Neural progenitor cell (in vitro differentiated cells): ENCODE measurements at places on chromosomes 1 and 21. TPM values are rescaled to one million over a fixed set of nuclear protein-coding genes. Genes with fewer than 3 reads are reported as not detected.

The VASH2 gene
- 5.2 and 10.7 TPM in 2 replicates for total RNA-seq

The AGBL4 gene
- total RNA-seq = 1.5 and 1.7 TPM in 2 replicates

The CELA3A gene
- total RNA-seq = not detected in 2 replicates

The DAB1 gene
- 5.9 and 14.6 TPM in 2 replicates for total RNA-seq

The SGIP1 gene
- total RNA-seq = 4.2 and 6.6 TPM in 2 replicates

The CHRM3 gene
- total RNA-seq = 2.4 and 4.5 TPM in 2 replicates

DNA sequence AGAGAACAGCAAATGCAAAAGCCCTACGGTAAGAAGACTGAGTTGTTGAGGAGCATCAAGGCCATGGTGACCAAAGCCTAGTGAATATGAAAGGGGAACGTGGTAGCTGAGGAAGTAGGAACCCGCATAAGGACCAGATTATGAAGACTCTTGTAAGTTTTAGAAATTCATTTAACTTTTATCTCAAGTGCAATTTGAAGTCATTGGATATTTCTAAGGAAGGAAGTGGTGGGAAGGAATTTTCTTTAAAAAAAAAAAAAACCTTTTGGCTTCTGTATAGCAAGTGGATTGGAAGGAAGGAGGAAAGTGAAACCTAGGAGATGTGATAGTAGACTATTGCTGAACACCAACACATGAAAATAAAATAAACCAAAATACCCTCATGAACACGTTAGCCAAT is 119.0 kb downstream of the TNFSF18 start:
- no peaks in the 10 kb centered on the region for H3K4me1 ChIP-seq
- no peak for DNase-seq
- H3K27me3 ChIP-seq = no peaks in the 10 kb centered on the region

- DNase-seq = no peak
- H3K36me3 ChIP-seq = no peaks in the 10 kb centered on the region
- no peaks in the 10 kb centered on the region for H3K27me3 ChIP-seq
- peaks cover 9% of the 10 kb centered on the region for H3K4me1 ChIP-seq
- no peak overlapping the region for H3K4me3 ChIP-seq
Measured at GRCh38 chr1:29647581-29647980, 411.3 kb downstream of the PTPRU start.

DNA sequence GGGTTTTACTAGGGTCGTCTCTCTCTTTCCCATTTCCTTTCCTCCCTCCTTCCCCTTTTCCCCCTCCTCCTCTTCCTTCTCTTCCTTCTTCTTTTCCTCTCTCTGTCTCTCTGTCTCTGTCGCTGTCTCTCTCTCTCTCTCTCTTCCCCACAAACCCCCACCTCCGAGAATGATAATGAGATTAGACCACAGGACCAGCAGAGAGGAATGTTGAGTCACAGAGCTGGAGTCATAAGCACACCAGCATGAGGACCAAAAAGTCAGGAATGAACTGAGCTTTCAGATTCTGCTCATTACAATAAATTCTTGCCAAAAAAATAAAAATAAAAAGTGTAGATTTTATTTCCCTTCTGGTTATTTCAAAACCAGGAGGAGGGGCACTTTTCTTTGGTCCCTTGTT is 377.4 kb downstream of the LTN1 start:
- DNase-seq = peak; percentile 5
- no peaks in the 10 kb centered on the region for H3K27me3 ChIP-seq
- no peak overlapping the region for H3K27ac ChIP-seq
- H3K4me1 ChIP-seq = peaks cover 9% of the 10 kb centered on the region
- no peak overlapping the region for H3K4me3 ChIP-seq

DNA sequence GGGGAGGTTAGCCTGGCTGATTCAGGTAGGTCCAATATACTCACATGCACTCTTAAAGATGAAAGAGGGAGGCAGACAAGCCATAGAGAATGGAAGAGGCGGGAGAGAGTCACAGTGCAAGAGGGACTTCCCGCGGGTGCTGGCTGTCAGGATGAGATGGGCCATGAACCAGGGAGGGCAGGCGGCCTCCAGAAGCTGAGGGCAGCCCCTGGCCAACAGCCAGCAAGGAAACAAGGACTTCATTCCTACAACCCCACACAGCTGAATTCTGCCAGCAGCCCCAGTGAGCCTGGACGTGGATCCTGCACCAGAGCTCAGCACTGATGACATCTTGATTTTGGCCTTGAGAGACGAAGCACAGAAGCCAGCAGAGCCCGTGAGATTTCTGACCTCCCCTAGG is 15.1 kb upstream of the B3GALT5 start:
- no peak overlapping the region for H3K27ac ChIP-seq
- H3K4me1 ChIP-seq = peaks cover 11% of the 10 kb centered on the region
- H3K36me3 ChIP-seq = no peaks in the 10 kb centered on the region
- H3K4me3 ChIP-seq = no peak overlapping the region
- DNase-seq = no peak

- H3K27ac ChIP-seq = no peak overlapping the region
- H3K4me1 ChIP-seq = peaks cover 46% of the 10 kb centered on the region
- H3K36me3 ChIP-seq = no peaks in the 10 kb centered on the region
- no peaks in the 10 kb centered on the region for H3K27me3 ChIP-seq
Measured at GRCh38 chr1:3350506-3351261, 103.8 kb upstream of the ARHGEF16 start.

GRCh38 chr1:152886085-152886484 is 8.0 kb downstream of the SMCP start:
- H3K4me1 ChIP-seq = no peaks in the 10 kb centered on the region
- no peak for DNase-seq
- no peak overlapping the region for H3K4me3 ChIP-seq
- H3K27ac ChIP-seq = no peak overlapping the region

- DNase-seq = no peak
- no peaks in the 10 kb centered on the region for H3K36me3 ChIP-seq
- no peaks in the 10 kb centered on the region for H3K27me3 ChIP-seq
- H3K27ac ChIP-seq = no peak overlapping the region
Measured at GRCh38 chr1:17276568-17276967, 27.7 kb downstream of the PADI3 start.

DNA sequence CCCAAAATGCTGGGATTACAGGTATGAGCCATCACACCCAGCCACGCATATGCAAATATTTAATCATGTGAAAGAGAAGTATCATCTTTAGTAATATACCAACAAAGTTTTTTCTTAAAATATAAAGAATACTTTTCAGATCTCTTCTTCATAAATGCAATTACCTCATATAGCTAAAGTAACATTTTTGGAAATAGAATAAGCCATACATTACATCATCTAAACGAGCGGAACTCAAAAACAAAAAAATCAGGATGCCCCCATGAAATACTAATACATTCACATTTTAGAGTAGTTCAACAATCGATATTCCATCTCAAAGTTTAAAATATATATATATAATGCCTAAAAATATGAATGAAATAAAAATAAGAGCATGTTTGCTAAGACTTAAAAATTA is 4.7 kb downstream of the NDC1 start:
- H3K36me3 ChIP-seq = no peaks in the 10 kb centered on the region
- H3K4me3 ChIP-seq = no peak overlapping the region
- H3K27me3 ChIP-seq = no peaks in the 10 kb centered on the region
- H3K27ac ChIP-seq = no peak overlapping the region
- DNase-seq = no peak

DNA sequence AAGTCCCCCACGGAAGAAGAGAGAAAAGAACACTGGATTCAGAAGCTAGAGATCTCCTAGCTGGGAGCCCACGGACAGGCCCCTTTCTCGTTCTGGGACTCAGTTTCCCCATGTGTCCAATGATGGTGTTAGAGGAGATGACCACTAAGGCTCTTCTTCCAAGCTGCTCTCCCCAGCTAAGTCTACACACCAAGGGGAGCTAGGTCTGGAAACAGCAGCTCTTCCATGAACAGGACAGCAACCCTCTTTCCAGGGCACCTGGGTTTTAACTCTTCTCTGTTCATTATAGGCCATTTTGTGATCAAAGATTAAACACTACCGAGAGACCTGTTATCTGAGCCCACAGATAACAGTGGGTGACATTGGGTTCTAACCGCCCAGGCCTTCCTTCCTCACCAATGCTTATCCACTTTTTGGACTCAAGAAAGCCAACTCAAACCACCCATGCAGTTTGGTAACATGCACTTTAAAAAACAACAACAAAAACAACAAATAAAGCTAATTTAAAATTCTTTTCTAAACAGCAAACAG is 85.9 kb downstream of the MRPL37 start:
- H3K36me3 ChIP-seq = no peaks in the 10 kb centered on the region
- H3K4me1 ChIP-seq = peaks cover 42% of the 10 kb centered on the region
- DNase-seq = no peak

GRCh38 chr1:156123356-156124196 is 9.1 kb downstream of the LMNA start:
- H3K4me3 ChIP-seq = no peak overlapping the region
- H3K27ac ChIP-seq = peak overlapping the region; percentile 64
- no peaks in the 10 kb centered on the region for H3K27me3 ChIP-seq
- H3K36me3 ChIP-seq = no peaks in the 10 kb centered on the region
- DNase-seq = peak; percentile 78

- no peak for DNase-seq
- H3K4me3 ChIP-seq = no peak overlapping the region
- H3K36me3 ChIP-seq = peaks cover 13% of the 10 kb centered on the region
- H3K27me3 ChIP-seq = no peaks in the 10 kb centered on the region
- no peak overlapping the region for H3K27ac ChIP-seq
Measured at GRCh38 chr1:11256299-11256698, 6.1 kb downstream of the MTOR start.

- no peak for DNase-seq
- peaks cover 6% of the 10 kb centered on the region for H3K4me1 ChIP-seq
- H3K27me3 ChIP-seq = no peaks in the 10 kb centered on the region
- no peak overlapping the region for H3K4me3 ChIP-seq
Measured at GRCh38 chr1:236865818-236866155, 70.7 kb downstream of the MTR start.

GRCh38 chr1:204277563-204278219 is 63.9 kb upstream of the GOLT1A start:
- H3K4me1 ChIP-seq = peaks cover 41% of the 10 kb centered on the region
- H3K27me3 ChIP-seq = no peaks in the 10 kb centered on the region
- no peak for DNase-seq
- no peaks in the 10 kb centered on the region for H3K36me3 ChIP-seq

DNA sequence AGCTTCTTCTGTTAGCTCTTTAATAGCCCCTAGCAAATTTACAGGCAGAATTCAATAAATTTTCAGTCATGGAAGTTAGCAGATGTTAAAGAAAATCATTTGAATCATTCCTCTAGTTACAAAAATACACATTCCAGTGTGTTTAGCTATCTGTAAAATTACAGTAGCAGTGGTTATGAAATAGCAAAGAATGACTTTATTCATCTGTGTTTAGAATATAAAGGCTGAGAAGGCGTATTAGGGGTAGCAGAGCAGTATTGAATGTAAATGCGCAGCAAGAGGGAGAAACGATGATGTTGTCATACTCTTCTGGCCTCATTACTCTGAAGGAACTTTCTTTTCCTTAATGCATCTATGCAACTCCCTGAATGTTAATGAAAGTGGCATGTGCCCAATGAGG is 106.2 kb upstream of the CYYR1 start:
- no peaks in the 10 kb centered on the region for H3K4me1 ChIP-seq
- H3K27me3 ChIP-seq = no peaks in the 10 kb centered on the region
- no peak overlapping the region for H3K27ac ChIP-seq
- H3K36me3 ChIP-seq = no peaks in the 10 kb centered on the region
- H3K4me3 ChIP-seq = no peak overlapping the region

DNA sequence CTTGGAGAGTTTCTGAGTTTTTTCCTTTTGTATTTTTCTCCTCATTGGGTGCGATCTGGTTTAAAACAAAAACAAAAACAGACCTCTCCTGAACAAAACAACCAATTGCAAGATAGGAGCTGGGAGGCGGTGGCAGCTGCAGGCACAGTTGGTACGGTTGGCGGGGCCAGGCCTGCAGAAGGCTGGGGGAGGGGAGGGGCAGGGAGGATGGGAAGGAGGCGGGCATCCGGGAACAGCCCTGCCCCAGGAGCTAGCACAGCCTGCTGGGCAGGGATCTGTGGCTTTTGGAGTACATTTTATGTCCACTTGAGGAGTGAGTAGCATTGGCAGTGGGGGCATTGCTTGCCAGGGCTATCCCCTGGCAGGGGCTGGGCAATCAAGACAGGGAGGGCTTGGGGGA is 5.2 kb downstream of the CAPN9 start:
- H3K27me3 ChIP-seq = no peaks in the 10 kb centered on the region
- H3K27ac ChIP-seq = no peak overlapping the region
- H3K4me1 ChIP-seq = peaks cover 18% of the 10 kb centered on the region
- DNase-seq = no peak

DNA sequence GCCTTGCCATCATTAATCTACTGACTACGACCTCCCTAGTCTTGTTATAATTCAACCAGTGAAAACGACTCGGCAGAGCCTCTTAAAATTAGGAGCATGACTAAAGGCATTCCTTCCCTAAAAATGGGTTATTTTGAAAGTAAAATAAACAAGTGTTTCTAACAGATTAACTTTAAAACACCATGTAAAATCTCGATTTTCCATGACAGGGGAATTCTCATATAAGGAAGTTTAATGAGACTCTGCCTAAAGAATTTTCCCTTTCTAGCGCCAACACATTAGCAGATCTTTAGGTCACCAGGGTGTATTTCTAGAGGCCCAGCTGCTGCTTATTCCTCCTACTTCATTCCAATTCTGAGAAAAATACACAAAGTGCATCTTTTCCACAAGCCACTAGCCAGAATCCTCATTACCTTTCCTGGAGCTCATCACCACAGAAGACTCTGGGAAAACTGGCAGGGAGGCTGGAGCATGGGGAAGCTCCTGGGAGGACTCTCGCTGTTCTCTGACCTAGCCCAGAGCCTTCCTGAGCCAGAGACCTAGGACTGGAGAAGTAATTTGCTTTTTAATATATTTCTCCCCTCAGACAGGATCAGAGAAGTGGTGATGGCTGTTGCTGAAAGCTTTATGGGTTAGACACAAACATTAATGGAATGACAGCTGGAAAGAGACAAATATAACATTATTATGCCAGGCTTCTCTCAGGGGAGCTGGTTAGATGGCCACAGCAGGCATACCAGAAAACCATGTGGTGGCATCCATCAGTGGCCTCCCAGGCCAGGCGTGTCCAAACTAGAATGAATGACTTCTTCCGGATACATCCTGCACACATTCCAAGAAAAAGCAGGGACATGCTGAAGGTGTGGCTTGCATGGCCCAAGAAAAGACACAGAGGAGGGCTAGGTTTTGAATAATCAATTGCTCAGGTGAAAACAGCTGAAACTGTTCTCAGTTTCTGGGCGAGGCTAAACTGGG is 63.6 kb upstream of the CTTNBP2NL start:
- H3K4me1 ChIP-seq = no peaks in the 10 kb centered on the region
- peaks cover 12% of the 10 kb centered on the region for H3K27me3 ChIP-seq
- H3K36me3 ChIP-seq = no peaks in the 10 kb centered on the region
- no peak overlapping the region for H3K27ac ChIP-seq
- no peak overlapping the region for H3K4me3 ChIP-seq

GRCh38 chr1:21068937-21069336 is 107.8 kb downstream of the EIF4G3 start:
- H3K27me3 ChIP-seq = no peaks in the 10 kb centered on the region
- no peak for DNase-seq
- no peaks in the 10 kb centered on the region for H3K4me1 ChIP-seq
- no peak overlapping the region for H3K4me3 ChIP-seq

- H3K27ac ChIP-seq = no peak overlapping the region
- H3K36me3 ChIP-seq = no peaks in the 10 kb centered on the region
- DNase-seq = no peak
- H3K27me3 ChIP-seq = no peaks in the 10 kb centered on the region
Measured at GRCh38 chr1:51301152-51301843, 29.1 kb downstream of the TTC39A start.

- H3K4me3 ChIP-seq = no peak overlapping the region
- peaks cover 29% of the 10 kb centered on the region for H3K4me1 ChIP-seq
- H3K27ac ChIP-seq = no peak overlapping the region
Measured at GRCh38 chr1:183096894-183097293, 73.7 kb downstream of the LAMC1 start.

GRCh38 chr1:240768979-240769378 is 157.0 kb upstream of the GREM2 start:
- H3K27me3 ChIP-seq = no peaks in the 10 kb centered on the region
- DNase-seq = no peak
- no peaks in the 10 kb centered on the region for H3K36me3 ChIP-seq
- H3K4me3 ChIP-seq = no peak overlapping the region
- no peaks in the 10 kb centered on the region for H3K4me1 ChIP-seq
- H3K27ac ChIP-seq = no peak overlapping the region
